ENCODE measurements at places on chromosomes 12 and 14.

DNA sequence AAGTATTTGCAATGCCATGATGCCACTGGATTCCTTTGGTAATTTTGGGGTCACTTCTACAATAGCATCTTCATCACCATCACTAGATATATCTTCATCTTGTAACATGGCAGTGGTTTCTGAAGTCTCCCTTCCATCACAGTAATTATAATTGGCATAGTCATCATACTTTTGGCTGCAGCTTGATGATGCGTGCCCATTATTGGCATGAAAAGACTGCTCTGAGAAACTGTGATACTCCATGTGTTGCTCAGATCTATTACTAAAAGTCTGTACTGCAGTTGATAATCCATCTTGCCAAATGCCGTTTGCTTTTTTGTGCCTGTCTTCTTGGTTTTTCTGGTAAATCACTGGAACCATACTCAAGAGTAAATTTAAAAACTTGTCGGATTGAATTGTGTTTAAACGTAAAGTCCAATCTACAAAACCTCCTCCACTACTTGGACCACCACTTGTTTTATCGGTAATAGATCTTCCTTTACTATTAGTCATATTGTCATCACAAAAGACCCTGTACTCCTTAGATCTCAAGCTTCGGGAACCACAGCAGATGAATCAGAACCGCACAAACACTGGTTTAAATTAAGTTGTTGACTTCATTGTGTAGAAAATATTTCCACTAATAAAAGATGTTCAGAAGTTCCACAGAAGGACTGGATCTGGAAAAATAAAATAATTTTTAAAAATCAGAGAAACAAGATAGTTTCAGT, 29.9 kb downstream of the SLC41A2 start:
- DNase-seq, result no peak

DNA sequence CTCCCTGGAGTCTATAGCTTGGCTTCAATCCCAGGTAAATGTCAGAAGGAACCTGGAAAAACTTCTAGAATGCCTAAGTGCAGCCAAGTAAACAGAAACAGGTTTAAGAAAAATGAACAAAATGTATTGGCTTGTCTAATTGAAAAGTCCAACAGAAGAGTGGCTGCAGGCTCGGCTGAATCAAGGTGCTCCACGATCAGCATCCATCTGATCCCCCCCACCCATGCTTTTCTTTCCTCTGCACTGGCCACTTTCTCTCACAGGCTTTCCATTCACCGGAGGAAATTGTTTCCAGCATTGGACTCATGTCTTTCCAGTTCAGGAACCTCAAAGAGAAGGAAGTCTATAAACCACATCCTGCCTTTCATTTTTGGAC, 42.0 kb upstream of the C14orf180 start:
- DNase-seq, result no peak

- peak; percentile 73 for DNase-seq
Measured at GRCh38 chr14:100824091-100824551, 1.8 kb upstream of the MEG3 start.

- no peak for DNase-seq
Measured at GRCh38 chr14:82394916-82395315, 861.3 kb upstream of the SEL1L start.

GRCh38 chr14:106268013-106268727, 741.8 kb downstream of the TMEM121 start:
- DNase-seq, result no peak

- no peak for DNase-seq
Measured at GRCh38 chr14:69048456-69048855, 69.4 kb upstream of the ACTN1 start.

GRCh38 chr14:30872602-30873001, 1.8 kb upstream of the COCH start:
- DNase-seq, result no peak

GRCh38 chr14:65072937-65073336, 29.4 kb downstream of the MAX start:
- no peak for DNase-seq

GRCh38 chr12:12870465-12870864, 20.9 kb upstream of the GPRC5A start:
- DNase-seq, result peak; percentile 76

DNA sequence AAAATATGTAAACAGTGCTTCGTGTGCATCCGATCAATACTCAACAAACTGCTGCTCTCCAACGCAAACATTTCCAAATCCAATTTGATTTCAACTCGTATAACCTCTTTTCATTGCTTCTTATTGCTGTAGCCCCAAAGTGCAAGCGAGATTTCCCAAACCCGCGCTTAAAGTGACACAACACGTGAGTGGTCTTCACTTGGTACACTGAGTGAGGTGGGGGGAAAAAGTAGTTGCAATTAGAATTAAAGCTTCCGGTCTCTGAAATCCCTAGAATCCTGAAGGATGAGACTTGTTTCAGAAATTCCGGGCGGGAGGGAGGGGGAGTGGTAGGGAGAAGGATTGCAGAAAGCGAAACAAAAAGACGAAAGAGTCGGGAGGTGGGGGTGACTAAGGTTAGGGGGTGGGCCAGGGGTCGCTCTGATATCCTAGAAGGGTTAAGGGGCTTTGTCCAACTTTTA, 387.5 kb downstream of the BCAT1 start:
- peak; percentile 59 for DNase-seq

- no peak for DNase-seq
Measured at GRCh38 chr12:45601888-45602287, 127.6 kb upstream of the ARID2 start.
